Urinary bladder (tissue), 4 donors: ENCODE measurements at places on chromosomes 4 and X.

DNA sequence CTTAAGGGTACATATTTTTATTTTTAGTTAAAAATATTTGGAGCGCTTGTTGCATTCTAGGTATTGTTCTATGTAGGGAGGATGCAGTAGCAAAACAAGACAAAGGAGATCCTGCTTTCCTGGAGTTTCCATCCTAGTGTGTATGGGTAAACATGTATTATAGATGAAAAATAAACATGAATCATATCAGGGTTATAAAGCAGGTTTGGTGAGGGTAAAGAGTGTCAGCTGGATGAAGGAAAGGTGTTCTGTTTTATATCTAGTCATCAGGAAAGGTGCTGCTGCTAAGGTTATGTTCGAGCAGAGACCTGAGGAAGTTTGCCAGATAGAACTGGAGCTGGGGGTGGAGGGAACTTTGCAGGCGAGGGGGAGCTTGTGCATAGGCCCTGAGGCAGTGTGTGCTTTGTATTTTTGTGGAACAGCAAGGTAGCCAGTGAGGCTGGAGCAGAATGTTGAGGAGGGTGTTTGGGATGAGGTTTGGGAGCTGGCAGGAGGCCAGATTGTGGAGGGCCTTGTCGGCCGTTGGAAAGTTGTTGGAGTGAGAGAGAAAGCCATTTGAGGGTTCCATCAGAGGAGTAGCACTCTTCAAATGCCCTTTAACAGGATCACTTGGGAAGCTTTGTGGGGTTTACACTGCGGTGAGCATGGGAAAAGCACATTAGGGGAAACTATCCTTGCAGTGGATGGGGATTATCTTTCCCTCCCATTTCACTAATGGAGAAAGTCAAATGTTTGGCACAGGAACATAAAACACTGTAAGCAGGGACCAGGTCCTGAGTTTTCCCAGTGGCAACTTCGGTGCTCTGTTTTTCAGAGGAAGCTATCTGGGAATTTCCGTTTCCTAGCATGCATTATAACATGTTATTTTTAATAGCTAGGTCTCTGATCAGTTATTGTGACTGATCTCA is 35.9 kb downstream of the AFF1 start:
- no peak for DNase-seq

DNA sequence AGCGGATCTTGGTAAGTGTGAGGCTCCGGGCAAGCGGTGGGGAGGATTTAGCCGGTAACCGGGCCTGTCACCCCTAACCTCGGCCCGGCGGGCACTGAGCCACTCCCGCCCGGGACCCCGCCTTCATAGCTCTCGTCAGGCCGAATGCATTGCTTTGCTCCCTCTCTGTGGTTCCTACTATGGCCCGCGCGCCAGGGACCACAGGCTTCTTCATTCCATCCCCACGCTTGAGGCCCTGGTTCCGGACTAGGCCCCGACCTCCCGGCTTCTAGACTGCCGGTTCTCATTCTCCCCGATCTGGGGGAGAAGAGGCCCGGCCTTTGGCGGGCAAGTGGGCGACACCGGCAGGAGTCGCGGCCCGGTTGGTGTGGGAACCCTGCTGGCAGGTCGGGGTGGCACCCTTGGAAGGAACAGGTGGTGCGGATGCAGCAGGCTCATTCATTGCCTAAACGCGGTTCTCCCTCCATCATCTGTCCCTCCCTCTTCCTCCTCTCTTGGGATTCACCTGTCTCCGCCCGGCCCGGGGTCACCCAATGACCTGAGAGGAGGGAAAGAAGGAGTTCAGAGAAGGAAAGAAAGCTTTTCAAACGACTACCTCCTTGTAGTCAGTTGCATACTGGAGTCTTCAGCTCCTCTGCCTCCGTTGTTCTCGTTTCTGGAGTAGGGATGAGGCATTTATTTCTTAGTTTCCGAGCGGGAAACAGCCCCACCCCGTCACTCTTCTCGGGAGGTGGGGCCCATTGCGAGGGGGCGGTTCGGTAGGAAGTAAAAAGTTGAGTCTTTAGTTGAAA is at the start of gene NDUFC1:
NDUFC1 (minus strand) TSS at position 657 of the 791 bp plus-strand sequence. CDS start 6,679 bp downstream, outside the sequence.
- DNase-seq: no peak

DNA sequence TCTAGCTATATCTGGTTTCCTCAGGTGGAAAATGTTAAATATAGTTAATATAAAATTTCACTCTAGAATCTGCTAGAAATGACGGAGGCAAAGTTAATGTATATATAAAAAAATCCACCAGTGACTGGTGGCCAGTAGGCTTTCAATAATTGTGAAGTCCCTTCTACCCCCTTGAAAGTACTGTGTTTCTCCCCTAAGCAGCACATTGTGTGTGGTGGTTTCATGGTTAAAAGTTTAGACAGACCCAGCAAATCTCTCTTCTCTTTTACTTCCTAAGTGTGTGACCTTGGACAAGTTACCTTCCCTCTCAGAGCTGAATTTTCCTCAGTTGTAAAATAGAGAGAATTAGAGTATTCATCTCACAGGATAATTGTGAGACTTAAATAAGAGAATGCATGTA is 600 bp upstream of the HEPH start:
- no peak for DNase-seq

GRCh38 chr4:164948975-164949374 is 28.5 kb downstream of the TRIM61 start:
- DNase-seq: no peak

DNA sequence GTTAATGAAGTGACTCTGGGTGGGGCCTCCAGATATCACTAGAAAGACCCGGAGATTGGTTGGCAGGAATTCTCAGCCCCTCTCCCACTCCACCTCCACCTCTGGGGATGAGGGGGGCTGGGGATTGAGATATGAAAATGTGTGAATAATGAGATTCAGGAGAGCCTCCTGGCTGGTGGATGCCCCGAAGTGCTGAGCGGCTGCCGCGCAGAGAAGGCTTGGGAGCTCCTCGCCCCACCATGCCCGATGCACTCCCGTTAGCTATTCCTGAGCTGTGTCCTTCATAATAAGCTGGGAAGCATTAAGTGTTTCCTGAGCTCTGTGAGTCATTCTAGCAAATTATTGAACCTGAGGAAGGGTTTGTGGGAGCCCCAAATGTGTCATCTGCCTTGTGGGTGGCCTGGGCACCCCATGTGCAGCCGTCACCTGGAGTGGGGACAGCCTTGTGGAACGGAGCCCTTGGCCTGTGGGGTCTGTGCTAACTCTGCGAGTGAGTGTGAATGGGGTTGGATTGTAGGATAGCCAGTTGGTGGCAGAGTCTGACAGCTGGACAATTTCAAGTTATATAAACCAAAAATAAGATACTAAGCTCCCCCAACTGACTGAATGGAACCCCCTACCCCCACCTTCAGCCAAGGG is 4.4 kb upstream of the MAEA start:
- no peak for DNase-seq

- no peak for DNase-seq
These were observed 10.1 kb downstream of the WDR1 start for GRCh38 chr4:10106421-10107039.

DNA sequence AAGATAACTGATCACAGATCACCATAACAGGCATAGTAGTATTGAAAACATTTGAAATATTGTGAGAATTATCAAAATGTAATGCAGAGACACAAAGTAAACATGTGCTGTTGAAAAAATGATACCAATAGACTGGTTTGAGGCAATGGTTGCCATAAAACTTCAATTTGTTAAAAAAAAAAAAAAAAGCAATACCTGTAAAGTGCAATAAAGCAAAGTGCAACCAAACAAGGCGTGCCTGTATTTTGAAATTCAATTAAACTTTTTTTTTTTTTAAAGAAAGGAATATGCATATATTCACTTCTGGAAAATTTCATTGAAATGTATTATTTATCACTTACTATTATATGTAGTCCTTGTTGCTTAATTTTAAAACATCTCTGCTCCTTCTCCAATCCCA is 27.7 kb downstream of the TMEM154 start:
- DNase-seq: no peak

- DNase-seq: no peak
These were observed 29.0 kb downstream of the RNF4 start for GRCh38 chr4:2497931-2498330.

DNA sequence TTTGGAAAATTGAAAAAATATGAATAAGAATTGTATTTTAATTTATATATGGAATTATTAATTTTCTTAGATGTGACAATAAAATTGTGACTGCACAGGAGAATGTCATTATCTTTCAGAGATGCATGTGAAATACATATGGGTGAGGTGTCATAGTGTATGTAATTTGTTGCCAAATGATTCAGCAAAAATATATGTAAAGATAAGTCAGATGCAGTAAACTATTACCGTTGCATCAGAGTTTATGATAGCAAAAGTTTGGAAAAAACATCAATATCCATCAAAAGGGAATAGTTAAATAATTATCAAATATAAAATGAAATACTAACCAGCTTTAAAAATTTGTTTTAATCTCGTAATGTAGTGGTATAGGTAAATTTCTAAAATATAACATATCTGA is 10.4 kb upstream of the SLC7A11 start:
- DNase-seq: no peak

DNA sequence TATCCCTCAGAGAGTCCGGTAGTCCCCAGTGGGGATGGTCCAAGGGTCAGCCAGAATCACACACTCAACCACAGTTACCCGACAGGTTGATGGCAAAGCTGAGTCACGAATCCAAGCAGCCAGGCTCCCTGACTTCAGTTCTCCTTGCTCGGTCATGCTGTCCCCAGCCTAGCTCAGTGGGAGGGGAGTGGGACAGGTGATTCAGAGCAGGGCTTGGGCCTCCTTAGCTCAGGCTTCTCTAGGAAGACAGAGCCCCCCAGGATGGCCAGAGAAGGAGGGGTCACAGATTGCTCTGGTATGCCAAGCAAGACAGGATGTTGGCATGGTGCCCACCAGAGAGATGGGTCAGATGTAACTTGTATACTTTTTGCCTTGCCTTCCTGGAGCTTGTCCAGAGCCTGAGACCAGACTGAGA is 66.5 kb downstream of the EFNB1 start:
- peak; percentile 23 for DNase-seq

DNA sequence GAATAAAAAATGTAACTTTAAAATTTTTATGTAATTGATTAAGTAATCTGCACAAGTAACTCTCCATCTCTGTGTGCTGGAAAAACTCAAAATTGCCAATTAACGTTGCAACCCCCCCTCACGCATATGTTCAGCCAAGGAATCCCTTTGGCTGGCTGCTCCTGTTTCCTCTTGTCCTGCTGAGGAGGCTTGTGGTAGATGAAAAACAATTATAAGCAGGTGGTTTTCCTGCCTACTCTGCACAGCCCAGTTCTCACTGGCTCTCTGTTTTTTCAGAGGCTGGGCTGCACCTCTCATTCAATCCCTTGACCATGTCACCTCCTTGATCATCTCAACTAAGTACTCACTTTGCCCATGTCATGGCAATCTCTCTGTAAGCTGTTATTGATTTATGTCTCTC is 1068.4 kb downstream of the ARAP2 start:
- DNase-seq: no peak

- no peak for DNase-seq
These were observed 27.1 kb upstream of the STBD1 start for GRCh38 chr4:76279462-76279861.

GRCh38 chr4:81628489-81628888 is 156.8 kb upstream of the RASGEF1B start:
- no peak for DNase-seq

DNA sequence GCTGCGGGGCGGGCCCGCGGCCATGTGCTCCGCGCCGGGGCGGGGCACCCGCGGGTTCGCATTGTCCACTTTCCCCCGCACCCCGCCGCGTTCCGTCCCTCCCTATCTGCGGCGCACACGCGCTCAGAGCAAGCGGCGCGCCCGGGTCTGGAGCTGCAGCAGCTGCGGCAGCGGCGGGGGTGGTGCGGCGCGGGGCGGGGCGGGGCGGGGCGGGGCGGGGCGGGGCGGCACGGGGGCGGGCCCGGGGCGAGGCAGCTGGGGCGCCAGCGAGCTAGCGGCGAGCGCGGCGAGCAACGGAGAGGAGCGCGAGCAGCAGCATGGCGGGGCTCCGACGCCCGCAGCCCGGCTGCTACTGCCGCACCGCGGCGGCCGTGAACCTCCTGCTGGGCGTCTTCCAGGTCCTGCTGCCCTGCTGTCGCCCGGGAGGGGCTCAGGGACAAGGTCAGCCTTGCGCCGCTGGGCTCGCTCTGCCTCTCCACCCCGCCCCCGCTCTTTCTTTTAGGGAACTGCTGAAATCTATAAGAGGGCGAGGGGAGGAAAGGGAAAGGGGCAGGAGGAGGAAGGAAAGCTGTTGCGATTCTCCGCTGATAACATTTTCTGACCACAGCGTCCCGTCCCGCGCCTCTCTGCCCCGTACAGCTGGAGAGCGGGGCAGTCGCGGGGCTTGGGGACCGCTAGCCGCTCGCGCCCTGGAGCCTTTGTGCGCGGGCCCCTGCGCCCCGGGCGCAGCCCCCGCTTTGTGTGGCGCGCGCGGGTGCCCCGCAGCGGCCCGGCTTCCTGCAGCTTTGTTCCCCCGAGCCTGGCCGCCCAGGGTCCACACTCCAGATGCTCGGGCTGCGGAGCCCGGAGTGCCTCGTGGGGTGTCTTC is at the start of gene TMEM131L:
TMEM131L (plus strand) TSS at position 280 of the 868 bp plus-strand sequence; CDS start at position 318, 38 bp downstream.
- no peak for DNase-seq

GRCh38 chrX:8987672-8988250 is 46.2 kb downstream of the FAM9B start:
- DNase-seq: no peak
